ENCODE measurements at places on chromosomes 5 and 9. TPM values are rescaled to one million over a fixed set of nuclear protein-coding genes. Genes with fewer than 3 reads are reported as not detected.

The EXOC3 gene
- total RNA-seq, result 35.6 TPM

- DNase-seq, result no peak
Measured at GRCh38 chr5:59722874-59723273, 170.7 kb downstream of the PDE4D start.

DNA sequence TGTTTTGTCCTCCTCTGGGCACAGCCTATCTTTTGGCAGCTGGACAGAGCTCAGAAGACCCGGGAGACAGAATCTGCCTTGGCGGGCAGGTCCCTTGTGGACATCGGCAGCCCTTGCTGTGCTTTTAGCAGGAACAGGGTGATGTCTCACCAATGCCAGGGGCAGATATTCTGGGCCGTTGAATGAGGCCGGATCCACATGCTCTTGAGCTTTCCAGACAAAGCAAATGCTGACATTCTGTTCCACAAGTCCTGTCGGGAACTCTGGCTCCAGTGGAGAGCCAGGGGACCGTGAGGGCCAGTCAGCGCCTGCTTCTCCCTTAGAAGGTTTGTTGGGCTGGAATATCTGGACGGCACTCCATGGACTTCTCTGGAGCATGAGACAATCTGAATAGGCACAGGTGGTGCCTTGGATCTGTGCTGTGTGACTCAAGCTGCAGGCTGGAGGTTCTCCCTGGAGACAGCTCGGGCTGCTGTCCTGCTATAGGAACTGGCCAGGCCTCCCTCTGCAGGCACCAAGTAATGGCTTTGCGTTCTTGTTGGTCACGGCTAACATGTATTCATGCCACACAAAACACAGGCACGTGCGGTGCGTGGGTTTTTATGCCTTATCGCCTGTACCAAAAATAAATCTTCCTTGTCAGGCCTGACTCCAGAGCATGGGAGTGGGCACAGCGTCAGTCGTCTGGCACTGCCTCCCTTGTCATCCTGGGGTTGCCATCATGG lies 80.3 kb downstream of the GADD45G start:
- no peak for DNase-seq

DNA sequence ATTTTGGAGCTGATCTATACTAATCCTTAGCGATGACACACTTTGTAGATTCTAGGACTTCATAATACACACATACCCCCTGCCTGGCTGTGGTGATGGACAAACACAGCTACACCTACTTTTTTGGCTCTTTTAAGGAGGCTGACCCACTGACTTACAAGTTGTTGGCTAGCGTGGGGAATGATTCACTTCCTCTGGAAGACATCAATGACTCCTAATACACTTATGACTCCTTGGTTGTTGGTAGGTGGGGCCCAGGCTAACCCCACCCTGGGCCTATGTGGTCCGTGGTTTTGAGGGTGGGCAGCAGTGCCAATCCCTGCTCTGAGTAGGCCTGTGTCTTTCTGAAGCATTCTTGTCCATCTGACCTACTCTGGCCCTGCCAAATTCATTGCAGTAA lies 144.4 kb downstream of the SLC12A2 start:
- DNase-seq, result no peak

The SLC25A48 gene
- not detected for total RNA-seq

DNA sequence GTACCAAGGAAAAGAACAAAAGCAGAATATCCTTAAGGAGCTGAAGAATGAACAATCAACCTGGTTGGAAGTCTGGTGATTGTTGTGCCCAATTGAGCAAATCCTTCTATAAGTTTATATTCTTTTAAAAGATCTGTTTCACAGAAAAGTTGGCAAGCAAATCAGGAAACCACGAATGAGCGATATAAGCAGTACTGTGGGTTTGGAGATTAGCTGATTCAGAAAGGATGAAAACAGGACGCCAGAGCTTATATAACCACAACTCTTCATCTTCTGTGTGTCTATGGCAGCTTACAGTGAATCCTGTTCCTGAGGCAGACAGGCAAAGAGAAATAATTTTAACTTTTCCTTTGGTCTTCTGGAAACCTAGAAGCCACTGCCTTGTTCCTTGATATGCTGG lies 61.7 kb downstream of the SLC38A9 start:
- no peak for DNase-seq

DNA sequence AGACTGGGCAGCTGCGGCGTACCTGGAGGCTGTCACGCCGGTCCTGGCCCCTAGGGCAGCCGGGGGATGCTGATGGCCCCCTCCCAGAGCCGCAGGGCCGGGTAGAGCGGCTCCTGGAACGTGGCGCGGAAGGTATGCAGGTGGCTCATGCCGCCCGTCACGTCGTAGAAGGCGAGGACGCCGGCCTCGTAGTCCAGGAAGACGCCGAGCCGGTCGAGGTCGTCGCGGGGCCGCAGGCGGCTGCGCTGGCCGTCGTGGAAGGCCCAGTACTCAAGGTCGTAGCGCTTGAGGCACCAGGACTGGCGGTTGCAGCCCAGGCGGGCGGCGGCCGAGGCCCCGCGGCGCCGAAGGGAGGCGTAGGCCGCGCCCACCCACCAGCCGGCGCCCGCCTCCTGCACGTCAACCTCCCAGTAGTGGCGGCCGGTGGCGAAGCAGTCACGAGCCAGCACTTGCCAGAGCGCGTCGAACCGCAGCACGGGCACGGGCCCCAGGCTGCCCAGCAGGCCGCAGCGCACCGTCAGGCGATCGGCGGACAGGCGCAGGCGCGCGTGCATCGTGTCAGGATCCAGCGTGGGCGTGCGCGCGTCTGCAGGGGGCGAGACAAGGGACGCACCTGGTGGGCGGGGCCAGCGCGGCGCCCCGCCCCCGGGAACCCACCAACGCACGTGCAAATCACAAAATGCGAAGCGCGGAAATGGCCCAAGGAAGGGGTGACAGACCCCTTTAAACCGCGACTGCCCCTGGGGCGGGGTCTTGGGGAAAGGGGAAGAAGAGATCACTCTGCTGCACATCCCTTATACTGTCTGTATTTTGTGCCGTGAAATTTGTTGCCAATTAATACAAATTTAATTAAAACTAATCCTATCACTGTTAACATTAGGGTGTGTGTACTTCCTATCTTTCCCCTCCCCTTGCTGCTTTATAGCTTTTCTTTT lies 31.2 kb downstream of the NANS start:
- DNase-seq, result no peak

- DNase-seq, result no peak
Measured at GRCh38 chr5:112979723-112980122, 3.1 kb downstream of the DCP2 start.

DNA sequence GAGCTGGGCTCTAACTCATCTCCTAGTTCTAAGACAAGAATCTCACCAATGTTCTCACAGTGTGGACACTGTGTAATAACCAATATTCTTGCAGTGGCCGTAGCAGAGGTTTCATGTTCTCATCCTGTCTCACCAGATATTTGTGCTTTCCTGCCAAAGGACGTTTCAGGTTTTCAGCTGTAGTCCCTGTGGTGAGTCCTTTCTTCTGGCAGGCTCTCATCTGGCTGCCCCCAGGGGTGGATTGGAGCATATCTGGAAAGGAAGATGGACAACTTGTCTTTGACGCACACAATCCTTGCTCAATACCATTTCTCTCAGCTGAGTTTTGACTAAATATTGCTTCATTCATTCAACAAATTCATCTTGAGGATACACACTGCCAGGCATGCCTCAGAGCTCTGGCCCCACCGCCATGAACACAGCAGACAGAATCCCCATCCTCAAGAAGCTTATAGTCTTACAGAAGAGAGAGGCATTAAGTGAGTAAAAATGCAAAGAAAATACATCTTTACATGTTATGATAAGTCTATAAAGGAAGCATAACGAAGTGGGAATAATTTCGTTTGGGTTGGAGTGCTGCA lies 33.8 kb upstream of the NEURL1B start:
- DNase-seq, result no peak

GRCh38 chr5:37867654-37868053 lies 27.8 kb upstream of the GDNF start:
- no peak for DNase-seq

GRCh38 chr5:13957032-13957645 lies 12.7 kb upstream of the DNAH5 start:
- peak; percentile 39 for DNase-seq

DNA sequence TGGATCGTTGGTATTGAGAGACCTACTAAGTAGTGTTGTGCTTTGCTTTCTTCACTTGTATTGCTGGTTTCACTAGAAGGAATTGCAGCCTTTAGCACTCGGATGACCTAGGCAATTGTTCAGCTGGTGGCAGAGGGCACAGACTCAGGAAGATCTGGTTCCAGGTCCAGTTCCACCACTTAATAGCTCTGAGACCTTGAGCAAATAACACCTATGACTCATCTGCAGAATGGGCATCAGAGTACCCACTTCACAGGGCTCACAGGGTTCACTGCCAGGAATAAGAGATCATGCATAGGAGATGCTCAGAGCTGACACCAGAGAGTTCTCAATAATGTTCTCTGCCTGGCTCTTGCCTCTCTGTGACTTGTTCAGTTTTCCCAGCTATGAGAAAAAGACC lies 133.6 kb downstream of the SIL1 start:
- DNase-seq, result no peak

DNA sequence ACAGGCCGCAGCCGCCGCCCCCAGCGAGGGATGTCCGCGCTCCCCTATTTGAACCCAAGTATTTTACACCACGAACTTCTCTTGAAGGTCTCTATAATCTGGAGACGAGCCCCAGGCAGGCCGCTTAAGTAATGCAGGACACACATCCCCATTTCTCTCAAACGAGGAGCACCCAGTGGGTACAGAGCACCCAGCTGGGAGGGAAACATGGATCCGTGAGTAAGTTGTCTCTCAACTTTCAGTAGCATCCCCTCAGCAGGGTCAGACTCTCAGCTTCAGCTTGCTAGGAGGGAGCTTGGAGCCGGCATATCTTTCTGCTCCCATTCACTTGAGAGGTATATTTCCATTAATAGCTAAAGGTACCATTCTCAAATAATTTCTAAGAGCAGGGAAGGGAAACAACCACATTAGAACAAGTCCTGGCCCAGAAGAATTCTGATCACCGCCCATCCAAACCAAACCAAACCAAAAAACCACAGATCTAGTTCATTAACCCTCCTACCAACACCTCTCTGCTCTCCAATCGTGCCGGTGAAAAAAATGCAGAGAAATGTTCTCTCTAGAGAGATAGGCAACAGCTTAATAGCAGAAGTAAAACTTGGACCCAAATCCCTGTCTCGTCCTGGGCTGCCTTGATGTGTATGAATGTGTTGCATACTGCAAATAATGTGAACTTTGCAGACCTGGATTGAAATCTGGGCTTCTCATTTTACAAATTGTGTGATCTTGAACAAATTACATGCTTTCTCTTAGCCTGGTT lies 910 bp downstream of the TDRD7 start:
- no peak for DNase-seq

DNA sequence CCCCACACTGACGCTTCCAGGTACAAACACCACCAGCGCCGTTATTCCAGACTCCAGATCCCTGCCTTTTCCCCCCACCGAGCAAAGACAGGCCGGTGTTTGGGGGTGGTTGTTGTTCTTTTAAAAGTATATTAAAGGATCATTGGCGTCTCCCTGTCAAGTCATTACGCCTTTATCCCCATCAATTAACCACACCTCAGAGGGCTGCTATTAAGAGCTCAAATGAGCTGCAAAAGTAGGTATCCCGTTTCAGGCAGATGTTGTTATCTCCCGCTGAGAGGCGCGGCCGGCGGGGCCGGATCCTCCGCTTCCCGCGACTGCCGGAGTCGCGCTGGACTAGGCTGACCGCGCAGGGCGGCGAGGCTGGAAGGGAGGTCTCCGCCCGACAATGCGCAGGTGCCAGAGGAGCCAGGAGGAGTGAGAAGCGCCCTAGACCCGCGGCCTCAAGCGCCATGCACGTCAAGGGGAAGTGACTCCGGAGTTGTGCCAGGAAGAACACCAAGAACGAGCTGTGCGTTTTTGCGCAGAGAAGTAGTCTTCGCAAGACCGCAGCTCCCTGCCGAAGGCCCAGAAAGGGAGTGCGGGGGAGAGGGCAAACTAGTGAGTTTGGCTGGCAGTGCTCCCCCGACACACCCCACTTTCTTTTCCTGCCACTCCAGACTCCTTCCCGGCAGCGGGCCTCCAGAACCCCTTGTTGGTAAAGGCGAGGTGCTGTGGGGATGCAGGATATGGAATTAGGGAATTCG lies 8.2 kb downstream of the NR2F1-AS1 start:
- no peak for DNase-seq

GRCh38 chr5:36370073-36370472 lies 68.4 kb upstream of the RANBP3L start:
- DNase-seq, result no peak

The PCDHA12 gene
- total RNA-seq, result not detected

GRCh38 chr5:4977416-4978110 lies 162.6 kb upstream of the ADAMTS16 start:
- no peak for DNase-seq

GRCh38 chr5:40669606-40670390 lies 9.9 kb upstream of the PTGER4 start:
- DNase-seq, result no peak

DNA sequence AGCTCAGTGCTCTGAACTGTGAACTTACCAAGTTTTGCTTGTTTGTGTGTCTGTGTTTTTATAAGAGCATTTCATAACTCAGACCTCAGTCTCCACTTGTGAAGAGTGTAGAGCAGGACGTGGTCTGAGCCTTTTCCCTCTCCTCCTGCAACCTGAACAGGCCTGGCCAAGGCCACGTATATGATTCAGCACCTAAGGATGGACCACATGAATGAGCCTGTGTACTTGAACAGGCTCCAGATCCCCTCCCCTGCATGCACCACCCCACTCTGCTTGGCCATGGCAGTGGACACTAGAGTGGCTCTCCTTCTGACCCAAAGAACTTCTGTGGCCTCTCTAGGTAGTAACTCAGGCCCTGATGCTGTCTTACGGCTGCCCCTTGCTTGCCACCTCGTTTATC lies 125.9 kb upstream of the FSTL4 start:
- no peak for DNase-seq

The KDM3B gene
- total RNA-seq, result 44.0 TPM

- DNase-seq, result no peak
Measured at GRCh38 chr9:125646217-125646616, 60.8 kb downstream of the MAPKAP1 start.

DNA sequence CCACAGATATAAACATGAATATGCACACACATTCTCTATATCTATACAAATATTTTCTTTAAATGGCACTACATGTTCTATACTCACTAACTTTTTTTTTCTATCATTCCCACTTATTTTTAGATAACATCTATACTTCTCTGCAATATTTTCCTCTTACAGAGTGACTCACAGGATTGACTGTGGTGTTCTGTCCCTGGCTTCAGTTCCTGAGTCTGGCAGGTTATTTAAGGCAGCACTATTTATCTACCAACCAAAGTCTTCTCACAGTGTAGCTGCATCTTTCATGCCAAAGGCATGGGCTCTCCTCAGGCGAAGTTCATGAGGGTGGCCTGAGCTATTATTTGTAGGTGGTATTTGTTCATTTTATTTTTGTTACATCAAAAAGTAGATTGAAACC lies 409.0 kb downstream of the PRR16 start:
- no peak for DNase-seq

- no peak for DNase-seq
Measured at GRCh38 chr5:132496631-132497487, 6.3 kb upstream of the IRF1 start.

- no peak for DNase-seq
Measured at GRCh38 chr5:93072831-93073459, 508.1 kb downstream of the NR2F1-AS1 start.

- DNase-seq, result no peak
Measured at GRCh38 chr5:72662305-72662704, 154.2 kb upstream of the TNPO1 start.
